ENCODE measurements at places on chromosomes 2 and 18. TPM values are rescaled to one million over a fixed set of nuclear protein-coding genes. Genes with fewer than 3 reads are reported as not detected.

The KCNG2 gene
- total RNA-seq = not detected

The VWA3B gene
- total RNA-seq = not detected

The SLC9A2 gene
- not detected for total RNA-seq

The SOWAHC gene
- 0.32 TPM for total RNA-seq

The LONRF2 gene
- not detected for total RNA-seq

The SERPINB4 gene
- total RNA-seq = not detected

The TET3 gene
- total RNA-seq = 47.9 TPM

The KCNK3 gene
- not detected for total RNA-seq

The FLACC1 gene
- total RNA-seq = 6.8 TPM

The MAP2 gene
- not detected for total RNA-seq

The CELF4 gene
- total RNA-seq = not detected

The RESP18 gene
- not detected for total RNA-seq

The FAM136A gene
- total RNA-seq = 38.3 TPM

The CCL20 gene
- total RNA-seq = 2.0 TPM

The PLGLB2 gene
- total RNA-seq = 3.1 TPM

The FOXI3 gene
- not detected for total RNA-seq

The RBM45 gene
- 9.1 TPM for total RNA-seq

The ASXL3 gene
- not detected for total RNA-seq

The XPO1 gene
- total RNA-seq = 120 TPM

All from natural killer cell (primary cell).